ENCODE measurements at places on chromosomes 5 and 9.

- DNase-seq = no peak
Measured at GRCh38 chr9:18857334-18857733, 175.7 kb downstream of the SAXO1 start.

DNA sequence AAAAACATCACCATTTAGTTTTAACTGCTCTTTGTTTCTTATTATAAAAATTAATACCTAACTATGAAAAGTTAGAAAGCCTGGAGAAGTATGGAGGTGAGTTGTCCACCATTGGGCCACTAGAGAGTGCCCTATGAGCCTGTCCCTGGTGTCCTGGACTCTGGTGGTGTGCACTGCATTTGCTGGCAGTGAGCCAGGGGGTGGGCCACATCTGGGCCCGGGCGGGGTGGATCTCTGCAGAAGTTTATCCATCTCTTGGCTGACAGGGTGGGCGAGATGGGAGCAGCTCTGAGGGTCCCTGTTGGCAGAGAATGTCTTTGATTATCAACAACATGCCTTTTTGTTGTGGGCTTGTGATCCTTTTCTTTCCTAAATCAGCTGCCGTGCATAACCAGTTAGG, 8.2 kb downstream of the TENT4A start:
- DNase-seq = no peak

GRCh38 chr9:38154501-38155421, 85.7 kb upstream of the SHB start:
- no peak for DNase-seq

DNA sequence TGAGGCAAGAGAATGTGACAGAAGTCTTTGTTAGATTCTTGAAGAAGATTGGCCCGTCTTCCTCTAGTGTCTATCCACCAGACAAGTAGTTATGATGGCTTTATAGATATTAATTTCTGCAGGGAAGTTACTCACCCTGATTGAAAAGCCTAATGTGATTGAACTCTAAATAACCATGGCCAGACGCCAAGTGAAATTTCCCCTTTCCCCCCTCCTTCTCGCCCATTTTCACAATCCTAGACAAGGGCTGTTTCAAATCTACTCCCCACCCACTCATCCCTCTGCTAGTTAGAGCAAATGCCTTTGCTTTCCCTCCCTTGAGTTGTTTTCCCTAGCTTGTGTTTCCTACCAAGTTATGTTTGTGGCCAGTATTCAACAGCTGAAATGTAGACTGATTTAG, 182.5 kb downstream of the TMEM167A start:
- DNase-seq = no peak

- no peak for DNase-seq
Measured at GRCh38 chr9:110048403-110048975, 159.5 kb downstream of the C9orf152 start.

- peak; percentile 21 for DNase-seq
Measured at GRCh38 chr9:75146229-75146628, 57.9 kb downstream of the OSTF1 start.

- DNase-seq = no peak
Measured at GRCh38 chr5:36647046-36647445, 40.6 kb downstream of the SLC1A3 start.

All from GM04503 (cell line).